ENCODE measurements at places on chromosomes 4 and X.

DNA sequence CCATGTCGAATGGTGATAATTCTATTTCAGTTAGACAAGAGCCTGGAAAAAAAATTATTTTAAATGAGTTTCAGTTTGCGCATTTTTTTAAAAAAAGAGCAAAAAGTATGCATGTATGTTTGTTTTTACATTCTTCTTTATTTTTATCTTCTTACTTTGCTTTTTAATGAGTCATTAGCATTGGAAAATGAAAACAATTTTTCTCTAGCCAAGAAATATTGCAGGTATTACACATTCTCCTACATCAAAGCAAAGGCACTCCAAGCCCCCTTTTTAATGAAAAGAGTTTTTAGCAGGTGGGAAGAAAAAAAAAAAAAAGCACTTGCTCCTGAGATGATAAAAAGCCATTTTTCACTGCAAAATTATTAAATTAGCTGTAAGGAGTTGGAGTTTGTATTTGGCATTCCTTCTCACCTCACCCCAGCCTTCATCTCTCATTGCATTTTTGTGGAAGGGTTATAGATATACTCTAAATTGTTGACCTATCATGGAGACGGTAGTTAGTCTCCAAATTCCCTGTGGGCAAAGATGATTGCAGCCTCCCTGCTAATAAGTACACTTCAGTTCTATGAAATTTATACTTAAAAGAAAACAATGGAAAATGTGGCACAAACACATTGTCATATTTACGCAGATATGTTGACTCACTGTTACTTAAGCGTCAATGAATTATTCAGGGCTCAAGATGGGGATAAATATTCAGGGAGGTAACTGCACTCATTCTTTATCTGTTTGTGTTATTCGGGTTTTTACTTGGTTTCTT is 43.8 kb downstream of the PALLD start:
- DNase-seq, result no peak

DNA sequence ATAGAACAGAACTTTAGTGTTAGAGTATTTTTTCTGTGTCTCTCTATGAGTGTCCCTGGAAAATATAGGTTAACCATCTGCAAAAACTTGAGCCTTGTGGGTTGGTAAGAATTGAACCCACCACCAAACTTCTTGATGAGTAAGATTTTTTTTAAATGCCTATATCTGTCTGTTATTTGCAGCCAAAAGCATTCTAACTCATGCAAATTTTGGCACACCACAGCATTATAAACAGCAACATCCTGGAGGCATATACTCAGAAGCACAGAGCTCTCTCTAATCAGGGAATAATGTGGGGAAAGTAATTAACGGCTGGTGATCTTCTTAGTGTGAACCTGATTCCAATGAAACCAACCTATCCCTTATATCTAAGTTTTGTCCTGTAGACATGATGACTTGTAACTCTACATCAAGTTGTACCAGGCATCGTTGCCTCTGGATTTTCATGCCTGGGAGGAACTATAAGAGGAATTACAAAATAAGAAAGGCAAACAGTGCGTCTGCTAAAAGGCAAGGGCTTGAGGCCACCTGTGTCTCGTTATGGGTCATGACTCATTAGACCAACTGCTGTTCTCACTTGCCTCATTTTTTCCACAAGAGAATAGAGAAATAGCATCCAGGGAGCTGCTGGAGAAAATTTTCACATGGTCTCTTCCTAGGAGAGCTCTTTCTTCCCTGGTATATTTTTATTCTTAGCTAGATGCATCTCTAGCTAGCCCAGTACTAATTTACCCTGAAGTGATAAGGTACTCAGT is 202.4 kb downstream of the CHIC2 start:
- no peak for DNase-seq

DNA sequence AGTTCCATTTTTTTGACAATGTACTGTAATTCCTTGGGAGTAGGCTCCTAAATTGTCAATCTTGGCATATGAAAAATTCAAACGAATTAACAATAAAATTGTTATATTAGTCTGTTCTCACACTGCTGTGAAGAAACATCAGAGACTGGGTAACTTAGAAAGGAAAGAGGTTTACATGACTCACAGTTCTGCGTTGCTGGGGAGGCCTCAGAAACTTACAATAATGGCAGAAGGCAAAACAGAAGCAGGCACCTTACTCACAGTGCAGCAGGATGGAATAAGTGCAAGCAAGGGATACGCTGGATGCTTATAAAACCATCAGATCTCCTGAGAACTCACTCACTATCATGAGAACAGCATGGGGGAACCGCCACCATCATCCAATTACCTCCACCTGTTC is 246.4 kb upstream of the TRAM1L1 start:
- DNase-seq, result no peak

GRCh38 chr4:181793096-181793495 is 450.1 kb upstream of the TENM3 start:
- no peak for DNase-seq

GRCh38 chrX:13130816-13131215 is 86.4 kb upstream of the FAM9C start:
- no peak for DNase-seq

DNA sequence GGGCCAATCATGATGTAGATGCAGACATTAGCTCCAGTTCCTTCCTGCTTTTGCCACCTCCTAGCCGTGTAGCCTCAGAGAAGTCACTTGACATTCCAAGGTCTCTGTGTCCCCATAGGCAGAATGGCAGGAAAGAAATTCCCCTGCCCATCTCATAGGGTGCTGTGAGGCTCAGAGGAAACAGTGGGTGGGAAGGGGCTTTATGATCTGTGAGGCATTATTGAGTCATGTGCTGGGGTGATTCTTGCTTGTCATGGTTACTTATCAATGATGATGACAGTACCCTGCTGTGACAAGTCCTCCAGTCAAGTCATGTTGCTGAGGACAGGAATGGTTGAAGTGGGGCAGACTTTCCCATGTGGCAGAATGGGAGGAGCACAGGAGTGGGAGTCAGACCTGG is 63.7 kb downstream of the MSX1 start:
- no peak for DNase-seq

- DNase-seq, result no peak
Measured at GRCh38 chrX:49257074-49257790, 7.3 kb downstream of the FOXP3 start.

GRCh38 chr4:109574931-109575804 is 15.1 kb downstream of the MCUB start:
- DNase-seq, result peak; percentile 14

GRCh38 chr4:176052744-176053143 is 12.9 kb upstream of the WDR17 start:
- no peak for DNase-seq

DNA sequence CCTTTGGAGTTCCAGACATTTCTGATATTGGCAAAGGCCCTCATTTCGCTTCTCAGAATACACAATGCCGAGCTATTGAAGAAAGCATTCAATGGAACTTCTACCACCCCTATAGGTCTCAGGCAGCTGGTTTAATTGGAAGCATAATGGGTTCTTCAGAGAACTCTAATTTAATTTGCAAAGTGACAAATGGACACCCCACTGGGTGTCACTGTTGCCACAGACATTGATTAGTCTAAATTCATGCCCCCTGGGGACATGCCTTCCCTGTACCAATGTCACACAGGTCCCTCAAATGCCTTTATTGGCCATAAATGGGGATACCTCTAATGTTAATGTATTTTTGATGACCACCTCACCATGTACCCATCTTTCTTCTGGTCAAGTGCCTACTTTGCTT is 22.9 kb upstream of the TMEM255A start:
- no peak for DNase-seq

DNA sequence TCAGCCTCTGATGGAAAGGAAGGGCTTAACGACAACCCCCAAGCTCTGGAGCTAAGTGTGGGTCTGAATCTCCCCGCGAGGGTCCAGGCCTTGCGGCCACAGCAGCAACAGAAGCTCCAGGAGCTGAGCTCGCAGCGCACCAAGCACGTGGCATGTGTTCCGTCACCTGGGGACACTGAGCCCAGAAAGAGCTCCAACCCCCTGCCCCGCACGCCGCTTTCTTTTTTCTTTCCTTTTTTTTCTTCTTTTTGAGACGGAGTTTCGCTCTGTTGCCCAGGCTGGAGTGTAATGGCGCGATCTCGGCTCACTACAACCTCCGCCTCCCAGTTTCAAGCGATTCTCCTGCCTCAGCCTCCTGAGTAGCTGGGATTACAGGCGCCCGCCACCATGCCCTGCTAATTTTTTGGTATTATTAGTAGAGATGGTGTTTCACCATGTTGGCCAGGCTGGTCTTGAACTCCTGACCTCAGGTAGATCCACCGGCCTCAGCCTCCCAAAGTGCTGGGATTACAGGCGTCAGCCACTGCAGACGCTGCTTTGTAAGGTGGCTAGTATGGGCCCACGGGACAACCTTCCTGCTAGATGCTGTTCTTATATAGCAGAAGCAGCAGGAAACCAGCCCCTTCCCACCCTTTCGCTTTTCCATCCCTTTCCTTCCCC is 685 bp upstream of the TNIP2 start:
- no peak for DNase-seq

- DNase-seq, result no peak
Measured at GRCh38 chr4:156475322-156475721, 496.3 kb downstream of the PDGFC start.

DNA sequence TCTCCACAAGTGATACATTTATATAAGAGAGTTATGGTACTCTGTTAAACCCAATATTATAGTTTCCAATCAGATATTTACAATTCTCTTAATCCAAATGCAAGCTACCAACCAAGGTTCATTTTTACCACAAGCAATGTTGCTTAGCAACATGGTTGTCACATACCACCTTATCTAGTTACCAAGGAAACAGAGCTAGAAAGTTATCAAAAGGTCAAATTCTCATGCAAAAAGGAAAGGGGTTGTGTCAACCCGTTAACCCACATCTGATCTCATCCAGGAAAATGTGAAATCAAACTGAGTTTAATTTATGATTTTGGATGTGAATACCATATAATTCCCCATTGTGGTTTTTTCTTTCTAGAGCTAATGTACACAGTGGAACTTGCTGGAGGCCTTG is 274.1 kb upstream of the MAGEB2 start:
- DNase-seq, result no peak

- no peak for DNase-seq
Measured at GRCh38 chr4:99633772-99634171, 23.9 kb downstream of the C4orf54 start.

DNA sequence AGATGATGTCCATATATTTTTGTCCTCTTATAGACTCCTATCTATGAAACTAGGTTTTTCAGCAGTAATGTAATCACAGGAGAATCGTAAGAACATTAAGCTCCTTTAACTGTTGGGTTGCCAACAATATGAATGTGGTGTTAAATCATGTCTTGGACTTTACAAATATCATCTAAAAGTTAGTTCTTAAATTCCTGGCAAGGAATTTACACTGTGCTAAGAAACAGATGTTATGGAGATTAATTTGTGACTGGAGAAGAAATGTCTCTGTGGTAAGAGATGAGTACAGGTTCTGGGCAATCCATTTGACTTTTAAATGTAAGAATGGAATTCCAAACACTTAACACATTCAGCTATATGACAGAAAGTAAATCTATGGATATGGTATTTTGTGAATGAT is 34.6 kb downstream of the CNKSR2 start:
- DNase-seq, result no peak

- no peak for DNase-seq
Measured at GRCh38 chr4:188400451-188400850, 261.2 kb downstream of the TRIML1 start.

DNA sequence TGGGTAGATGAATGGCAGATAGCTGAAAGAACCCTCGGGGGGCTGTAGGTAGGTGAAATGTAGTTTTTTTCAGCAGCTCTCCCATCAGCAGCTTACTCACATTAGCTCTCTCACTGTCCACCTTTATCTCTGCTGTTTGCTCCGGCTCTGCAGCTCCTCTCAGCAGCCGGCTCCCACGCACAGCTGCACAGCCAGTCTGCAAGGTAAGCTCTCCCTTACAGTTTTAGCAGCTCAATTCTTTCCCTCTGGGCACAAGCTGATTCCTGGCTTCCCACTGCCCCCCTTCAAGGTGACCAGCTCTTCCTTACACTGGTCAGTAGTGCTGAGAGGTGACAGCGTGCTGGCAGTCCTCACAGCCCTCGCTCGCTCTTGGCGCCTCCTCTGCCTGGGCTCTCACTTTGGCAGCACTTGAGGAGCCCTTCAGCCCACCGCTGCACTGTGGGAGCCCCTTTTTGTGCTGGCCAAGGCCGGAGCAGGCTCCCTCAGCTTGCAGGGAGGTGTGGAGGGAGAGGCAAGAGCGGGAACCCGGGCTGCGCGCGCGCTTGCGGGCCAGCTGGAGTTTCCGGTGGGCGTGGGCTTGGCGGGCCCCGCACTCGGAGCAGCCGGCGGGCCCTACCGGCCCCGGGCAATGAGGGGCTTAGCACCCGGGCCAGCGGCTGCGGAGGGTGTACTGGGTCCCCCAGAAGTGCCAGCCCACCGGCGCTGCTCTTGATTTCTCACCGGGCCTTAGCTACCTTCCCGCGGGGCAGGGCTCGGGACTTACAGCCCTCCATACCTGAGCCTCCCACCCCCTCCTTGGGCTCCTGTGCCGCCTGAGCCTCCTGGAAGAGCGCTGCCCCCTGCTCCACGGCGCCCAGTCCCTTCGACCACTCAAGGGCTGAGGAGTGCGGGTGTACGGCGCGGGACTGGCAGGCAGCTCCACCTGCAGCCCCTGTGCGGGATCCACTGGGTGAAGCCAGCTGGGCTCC is 393.6 kb downstream of the CENPC start:
- no peak for DNase-seq

DNA sequence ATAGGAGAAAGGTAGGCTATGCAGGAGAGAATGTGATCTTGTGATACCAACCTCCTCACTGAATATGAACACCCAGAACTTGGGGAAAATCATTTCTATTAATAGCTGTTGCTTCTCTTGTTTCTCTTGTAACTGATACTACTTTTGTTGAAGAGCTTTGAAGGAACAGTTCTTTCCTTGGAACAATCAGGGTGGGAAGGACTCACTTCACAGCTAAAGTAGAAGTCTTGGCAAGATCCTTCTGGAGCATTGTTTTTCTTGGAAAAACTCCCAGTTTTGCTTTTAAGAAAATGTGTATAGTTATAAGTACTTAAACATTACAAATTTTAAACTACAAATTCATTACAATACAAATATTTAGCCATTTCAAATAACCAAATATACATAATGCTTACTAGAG is 19.1 kb upstream of the XK start:
- DNase-seq, result no peak

DNA sequence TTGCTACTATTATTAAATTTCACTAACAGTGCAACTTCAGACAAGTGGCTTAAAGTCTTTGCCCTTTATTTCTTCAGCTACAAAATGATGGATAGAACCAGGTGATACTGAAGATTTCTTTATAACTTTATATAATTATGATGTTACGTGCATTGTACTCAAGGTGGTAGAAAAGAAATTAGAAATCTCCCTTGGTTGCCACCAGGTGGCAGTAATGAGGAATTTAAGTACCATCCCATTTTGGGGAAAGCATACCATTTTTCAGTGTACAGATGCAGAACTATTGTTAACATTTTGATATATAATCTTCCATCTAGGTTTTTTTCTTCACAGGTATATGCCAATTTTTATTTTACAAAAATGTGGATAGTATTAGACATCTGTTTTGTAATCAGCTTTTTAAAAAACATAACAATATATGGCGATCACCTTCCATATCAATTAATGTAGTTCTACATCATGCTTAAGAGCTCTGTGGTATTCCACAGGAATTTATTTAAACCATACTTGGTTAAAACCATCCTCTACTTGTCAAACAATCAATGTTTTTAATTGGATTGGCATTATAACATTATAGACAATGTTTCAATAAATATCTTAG is 37.7 kb upstream of the RAB33B start:
- no peak for DNase-seq

GRCh38 chr4:36251983-36252382 is 7.7 kb upstream of the ARAP2 start:
- no peak for DNase-seq

Data from T-helper 2 cell (primary cell).